CD8-positive, alpha-beta memory T cell (primary cell): ENCODE measurements at places on chromosomes 4 and X. TPM values are rescaled to one million over a fixed set of nuclear protein-coding genes. Genes with fewer than 3 reads are reported as not detected.

EVC gene
- polyA plus RNA-seq, result 0.02 TPM

EGF gene
- polyA plus RNA-seq, result not detected

XAGE1A gene
- not detected for polyA plus RNA-seq

MXRA5 gene
- polyA plus RNA-seq, result not detected

AREG gene
- polyA plus RNA-seq, result 3.3 TPM

LPAR4 gene
- polyA plus RNA-seq, result not detected

ENPEP gene
- not detected for polyA plus RNA-seq

PLXNB3 gene
- polyA plus RNA-seq, result not detected

ZNF595 gene
- polyA plus RNA-seq, result 10.6 TPM

TRIM60 gene
- polyA plus RNA-seq, result not detected

SOX3 gene
- polyA plus RNA-seq, result not detected

GRIA2 gene
- polyA plus RNA-seq, result not detected

CLDN22 gene
- polyA plus RNA-seq, result not detected

RWDD4 gene
- 21.3 TPM for polyA plus RNA-seq

CLGN gene
- not detected for polyA plus RNA-seq

NAT8L gene
- not detected for polyA plus RNA-seq

OR13H1 gene
- not detected for polyA plus RNA-seq

PTCHD1 gene
- not detected for polyA plus RNA-seq

VEGFD gene
- polyA plus RNA-seq, result not detected

TACR3 gene
- polyA plus RNA-seq, result not detected

CXCL1 gene
- not detected for polyA plus RNA-seq
